ENCODE measurements at places on chromosomes 13 and 19. TPM values are rescaled to one million over a fixed set of nuclear protein-coding genes. Genes with fewer than 3 reads are reported as not detected.

TMEM238 gene
- total RNA-seq = 1.5 TPM

CYP2F1 gene
- total RNA-seq = not detected

PLEKHJ1 gene
- total RNA-seq = 55.8 TPM

LRRC63 gene
- not detected for total RNA-seq

MBD3L3 gene
- not detected for total RNA-seq

ZNF284 gene
- 2.8 TPM for total RNA-seq

ZNF543 gene
- 6.9 TPM for total RNA-seq

MAMSTR gene
- total RNA-seq = 1.5 TPM

TJP3 gene
- not detected for total RNA-seq

CGB8 gene
- not detected for total RNA-seq

C1QTNF9B gene
- not detected for total RNA-seq

WASF3 gene
- 5.7 TPM for total RNA-seq

SLC25A42 gene
- 2.7 TPM for total RNA-seq

HSH2D gene
- 3.1 TPM for total RNA-seq

SLAIN1 gene
- not detected for total RNA-seq

BCL2L12 gene
- total RNA-seq = 33.0 TPM

IZUMO4 gene
- 2.0 TPM for total RNA-seq

LIM2 gene
- total RNA-seq = not detected

STARD13 gene
- 12.6 TPM for total RNA-seq

HSD17B14 gene
- 4.4 TPM for total RNA-seq

S1PR5 gene
- total RNA-seq = 12.3 TPM

C19orf38 gene
- not detected for total RNA-seq

IGFL2 gene
- 0.65 TPM for total RNA-seq

AMER2 gene
- not detected for total RNA-seq

BEST2 gene
- not detected for total RNA-seq

TINCR gene
- 0.46 TPM for total RNA-seq

PROZ gene
- total RNA-seq = not detected

ANGPTL8 gene
- total RNA-seq = not detected

ZSWIM4 gene
- 5.6 TPM for total RNA-seq

DCT gene
- not detected for total RNA-seq

LYL1 gene
- 2.1 TPM for total RNA-seq

SSC5D gene
- not detected for total RNA-seq

GRIK5 gene
- total RNA-seq = 0.07 TPM

SLC10A2 gene
- 0.39 TPM for total RNA-seq

ZNF285 gene
- total RNA-seq = 2.7 TPM

CBY2 gene
- not detected for total RNA-seq

ZNF575 gene
- 0.37 TPM for total RNA-seq

ZNF791 gene
- total RNA-seq = 10.6 TPM

PCDH17 gene
- not detected for total RNA-seq

PDS5B gene
- total RNA-seq = 21.7 TPM

CPAMD8 gene
- total RNA-seq = 0.17 TPM

CCDC194 gene
- total RNA-seq = not detected
